Activated CD4-positive, CD25-positive, alpha-beta regulatory T cell treated with anti-CD3 and anti-CD28 coated beads, Interleukin-2, amount 50 U/mL, for 16 hours (primary cell): ENCODE measurements at places on chromosomes 3 and 15.

- DNase-seq = no peak
Observed at GRCh38 chr3:187593451-187593850, 76.7 kb downstream of the SST start.

GRCh38 chr3:125024817-125025216 lies 31.0 kb downstream of the HEG1 start:
- DNase-seq = no peak

DNA sequence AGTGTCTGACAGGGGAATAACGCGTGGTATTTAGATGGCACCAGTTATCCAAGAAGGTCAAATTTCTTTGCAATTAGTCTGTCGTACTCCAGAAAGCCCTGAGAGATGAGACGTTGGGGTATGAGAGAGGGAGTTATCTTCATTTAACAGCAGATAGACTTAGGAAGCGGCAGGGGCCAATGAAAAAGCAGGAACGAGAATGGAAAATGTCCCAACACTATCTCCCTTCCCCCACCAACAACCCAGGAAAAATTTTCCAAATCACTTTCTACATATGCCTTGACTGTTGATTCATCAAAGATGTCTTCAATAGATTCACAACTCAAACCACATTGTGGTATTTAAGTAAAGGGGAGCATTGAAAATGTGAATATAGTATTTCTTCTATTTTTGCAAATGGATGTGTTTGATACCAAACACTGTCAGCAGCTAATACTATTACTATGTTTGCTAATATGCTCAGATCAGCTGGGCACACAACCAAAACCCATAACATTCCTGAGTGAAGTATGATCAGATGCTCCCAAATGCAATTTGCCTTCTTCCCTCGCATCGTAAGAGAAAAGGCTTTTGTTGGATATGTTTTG lies 13.3 kb upstream of the GREM1 start:
- DNase-seq = no peak

DNA sequence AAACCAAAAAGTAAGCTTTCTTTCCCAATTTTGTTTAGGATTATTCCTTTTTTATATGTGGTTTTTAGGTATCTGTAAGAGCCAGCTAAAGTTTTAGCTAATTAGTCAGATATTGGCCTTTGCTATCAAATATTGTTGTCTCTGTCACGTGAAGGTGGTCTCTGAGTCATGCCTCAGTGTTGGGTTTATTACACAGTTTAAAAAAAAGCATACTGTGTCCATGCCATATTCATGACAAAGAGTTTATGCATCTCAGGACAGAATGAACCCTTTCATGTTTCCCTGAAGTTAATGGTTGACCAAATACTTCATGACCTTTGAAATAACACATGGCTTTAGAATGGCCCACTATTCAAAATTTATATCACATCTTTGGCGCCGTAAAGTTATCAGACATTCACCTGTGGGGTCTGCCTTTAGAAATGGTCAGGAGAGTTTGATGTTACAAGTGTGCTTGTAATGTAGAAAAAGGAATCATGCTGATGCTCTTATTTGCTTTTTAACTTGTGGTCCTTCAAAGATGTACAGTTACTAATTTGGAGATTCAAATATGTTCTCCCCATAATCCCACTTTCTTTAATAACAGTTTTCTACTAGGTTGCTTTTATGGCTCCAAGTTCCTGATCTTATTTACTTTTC lies 101.5 kb downstream of the MYRIP start:
- DNase-seq = no peak

GRCh38 chr3:58577269-58577821 lies at the start of gene FAM107A:
Gene FAM107A, minus strand, starts transcription at chr3:58577391. Its CDS starts 7,531 bp downstream, at chr3:58569860.
- no peak for DNase-seq

DNA sequence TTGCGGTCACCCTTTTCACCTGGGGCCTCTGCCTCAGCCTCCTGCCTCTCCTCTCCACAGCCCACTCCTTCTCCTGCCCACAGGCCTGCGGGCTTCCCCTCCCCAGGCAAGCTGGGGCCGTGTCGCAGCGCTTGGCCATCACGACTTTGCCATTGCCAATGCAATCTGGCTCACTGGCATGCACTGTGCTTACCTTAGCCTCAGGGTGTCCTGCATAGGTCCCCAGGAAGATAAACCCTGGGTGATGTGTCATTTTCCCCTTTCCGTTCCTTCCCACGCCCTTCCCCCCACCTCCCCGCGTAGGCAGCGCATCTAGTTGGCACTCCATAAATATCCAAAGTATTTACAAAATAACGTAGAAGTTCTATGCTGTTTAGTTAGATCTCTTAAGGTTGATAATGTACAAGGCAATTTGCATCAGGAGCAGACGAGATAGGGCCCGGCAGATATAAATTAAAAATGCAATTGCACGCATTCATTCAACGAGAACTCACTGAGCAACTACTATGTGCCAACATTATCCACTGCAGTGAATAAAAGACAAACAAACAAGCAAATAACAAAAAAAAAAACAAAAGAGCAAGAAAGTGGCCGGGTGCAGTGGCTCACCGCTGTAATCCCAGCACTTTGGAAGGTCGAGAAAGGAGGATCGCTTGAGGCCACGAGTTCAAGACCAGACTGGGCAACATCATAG lies 973 bp upstream of the COPG1 start:
- no peak for DNase-seq

- no peak for DNase-seq
Observed at GRCh38 chr3:127750226-127751031, 71.9 kb downstream of the MGLL start.

DNA sequence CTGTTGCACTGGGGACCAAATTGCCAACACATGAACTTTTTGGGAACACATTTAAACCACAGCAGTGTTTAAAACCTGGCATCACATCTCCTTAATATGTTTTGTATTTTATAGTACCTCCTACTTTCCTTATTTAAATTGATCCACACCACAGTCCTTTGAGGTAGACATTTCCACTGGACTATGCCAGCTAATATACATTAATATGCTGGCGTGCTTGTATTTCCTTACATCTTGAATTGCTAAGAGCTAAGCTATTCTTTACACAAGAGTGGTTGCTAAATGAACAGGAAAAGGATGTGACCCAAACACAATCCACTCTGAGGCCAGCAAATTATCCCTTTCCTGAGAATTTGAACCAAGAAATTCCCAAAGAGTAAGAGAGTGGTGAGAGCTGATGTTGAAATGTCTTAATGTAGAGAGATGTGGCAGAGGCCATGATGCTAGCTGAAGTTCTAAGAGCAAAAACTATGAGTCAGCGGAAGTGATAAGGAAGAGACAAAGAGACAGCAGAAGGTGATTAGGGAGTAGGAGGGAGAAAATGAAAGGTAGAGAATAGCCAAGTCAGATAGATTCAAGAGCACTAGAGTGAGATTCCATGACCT lies 131.2 kb downstream of the CD47 start:
- DNase-seq = no peak

DNA sequence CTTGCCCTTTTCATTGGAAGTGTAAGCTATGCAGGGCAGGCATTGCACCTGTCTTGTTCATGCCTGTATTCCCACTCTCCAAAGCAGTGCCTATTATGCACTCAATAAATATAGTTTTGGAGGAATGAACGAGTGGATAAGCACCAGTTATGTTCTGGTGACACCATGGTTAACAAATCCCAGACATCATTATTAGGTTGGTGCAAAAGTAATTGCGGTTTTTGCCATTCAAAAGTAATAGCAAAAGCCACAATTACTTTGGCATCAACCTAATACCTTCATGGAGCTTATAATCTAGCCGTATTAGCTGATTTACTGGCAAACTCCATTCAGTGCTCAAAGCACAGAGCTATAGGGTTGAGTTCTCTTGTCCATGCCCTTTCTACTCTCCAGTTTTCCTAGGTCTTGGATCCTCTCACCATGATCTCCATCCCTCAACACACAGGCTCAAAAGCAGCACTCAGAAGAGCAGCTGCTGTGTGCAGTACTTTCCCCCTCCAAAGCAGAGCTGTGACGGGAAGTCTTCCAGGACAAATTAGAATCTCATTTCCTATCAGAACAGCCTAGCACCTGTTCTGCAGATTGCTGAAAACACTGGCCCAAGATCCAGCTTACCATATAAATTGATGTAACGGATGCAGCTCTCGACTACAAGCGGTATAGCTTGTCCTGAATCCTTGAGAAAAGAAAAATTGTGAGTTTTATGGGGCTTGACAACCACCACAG lies 63.2 kb upstream of the RAD18 start:
- DNase-seq = no peak

- DNase-seq = no peak
Observed at GRCh38 chr15:49675041-49675440, 54.2 kb downstream of the DTWD1 start.

GRCh38 chr15:77387365-77388105 lies 32.4 kb downstream of the PEAK1 start:
- no peak for DNase-seq

- no peak for DNase-seq
Observed at GRCh38 chr3:143832433-143832832, 15.8 kb downstream of the SLC9A9 start.

DNA sequence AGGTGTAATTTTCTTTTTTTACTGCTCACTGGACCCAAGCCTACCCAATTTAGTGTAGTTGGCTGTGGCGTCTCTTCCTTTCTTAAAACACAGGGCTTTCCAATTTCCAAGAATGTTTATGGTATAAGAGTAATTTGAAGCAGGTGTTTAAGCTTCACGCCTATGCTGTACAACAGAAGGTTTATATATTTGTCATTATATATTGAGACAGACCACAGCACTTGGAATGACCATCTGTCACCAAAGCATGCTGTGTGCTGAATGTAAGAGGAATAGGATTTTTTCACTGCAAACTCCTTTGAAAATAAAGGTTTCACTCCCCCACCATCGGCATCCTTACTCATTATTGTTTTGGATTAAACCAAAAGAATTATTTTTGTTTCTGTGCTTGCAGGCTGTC lies 325.7 kb downstream of the OTOL1 start:
- DNase-seq = no peak

DNA sequence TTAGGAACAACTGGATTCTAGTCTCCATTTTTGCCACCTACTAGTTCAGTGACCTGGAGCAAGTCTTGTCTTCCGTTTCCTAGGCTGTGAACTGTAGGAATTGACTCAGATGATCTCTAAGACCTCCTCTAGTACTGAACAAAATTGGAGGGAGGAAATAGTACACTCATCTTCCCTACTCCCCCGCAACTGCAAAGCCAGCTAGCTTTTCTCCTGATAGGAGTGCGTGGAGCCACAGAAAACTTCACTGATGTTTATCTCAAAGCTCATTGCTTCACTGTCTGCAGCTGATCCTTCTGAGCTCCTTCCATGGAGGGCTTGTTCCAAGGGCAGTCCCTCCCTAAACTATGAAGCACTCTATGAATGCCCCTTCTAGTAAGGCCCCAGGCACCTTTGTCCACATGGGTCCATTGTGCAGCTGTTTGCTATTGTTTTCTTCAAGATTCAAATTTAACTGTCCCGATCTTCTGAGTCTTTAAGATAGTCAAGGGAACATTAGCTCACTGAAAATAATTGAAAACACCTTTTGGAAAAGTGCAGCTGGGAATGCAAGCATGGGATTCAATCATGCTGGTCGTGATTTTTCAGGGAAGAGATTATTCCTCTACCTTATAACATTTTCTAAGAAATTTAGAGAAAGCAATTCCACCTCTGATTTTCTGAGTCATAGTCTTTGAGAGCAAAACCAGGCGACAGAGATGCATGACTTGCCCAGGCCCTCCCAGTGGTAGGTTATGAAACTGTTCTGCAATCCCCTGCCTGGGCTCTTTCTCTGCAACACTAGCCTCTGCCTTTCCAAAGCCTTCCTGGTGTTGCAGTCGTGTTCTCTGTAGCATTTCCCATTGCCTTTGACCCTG lies 24.3 kb downstream of the FILIP1L start:
- no peak for DNase-seq

DNA sequence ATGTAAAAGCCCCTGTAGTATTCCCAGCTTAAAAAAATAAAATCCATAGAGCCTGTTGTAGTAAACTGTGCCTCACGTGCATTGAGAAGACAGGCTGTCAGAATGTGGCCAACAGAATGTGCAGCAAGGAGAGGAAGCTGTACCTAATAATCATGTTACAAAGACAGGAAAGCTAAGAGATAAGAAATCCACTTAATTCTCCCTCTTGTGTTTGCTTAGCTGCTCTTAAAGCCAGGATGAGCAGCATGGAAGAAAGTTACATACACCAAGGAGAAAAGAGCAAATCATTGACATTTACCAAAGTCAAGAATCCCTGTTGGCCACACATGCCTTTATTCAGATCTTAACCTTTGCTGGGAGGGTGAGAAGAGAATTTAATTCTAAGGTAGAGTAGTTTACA lies 85.9 kb downstream of the TNIK start:
- no peak for DNase-seq

GRCh38 chr3:45932112-45932511 lies 11.2 kb upstream of the CXCR6 start:
- no peak for DNase-seq

DNA sequence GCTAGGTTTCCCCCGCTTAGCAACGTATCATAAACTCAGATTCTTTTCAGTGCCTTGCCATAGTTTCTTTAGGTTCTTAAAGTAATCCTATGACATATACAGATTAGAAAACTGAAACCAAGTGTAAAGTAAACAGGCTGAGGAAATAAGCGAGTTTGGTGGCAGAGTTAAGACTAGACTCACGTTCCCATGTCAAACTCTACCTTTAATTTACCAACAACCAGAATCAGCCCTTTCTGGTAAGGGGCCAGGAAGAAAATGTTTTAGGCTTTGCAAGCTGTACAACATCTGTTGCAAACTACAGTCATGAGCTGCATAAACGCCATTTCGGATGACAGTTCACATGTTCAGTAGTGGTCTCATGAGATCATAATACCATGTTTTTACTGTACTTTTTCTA lies 128.0 kb upstream of the PRICKLE2 start:
- DNase-seq = no peak

DNA sequence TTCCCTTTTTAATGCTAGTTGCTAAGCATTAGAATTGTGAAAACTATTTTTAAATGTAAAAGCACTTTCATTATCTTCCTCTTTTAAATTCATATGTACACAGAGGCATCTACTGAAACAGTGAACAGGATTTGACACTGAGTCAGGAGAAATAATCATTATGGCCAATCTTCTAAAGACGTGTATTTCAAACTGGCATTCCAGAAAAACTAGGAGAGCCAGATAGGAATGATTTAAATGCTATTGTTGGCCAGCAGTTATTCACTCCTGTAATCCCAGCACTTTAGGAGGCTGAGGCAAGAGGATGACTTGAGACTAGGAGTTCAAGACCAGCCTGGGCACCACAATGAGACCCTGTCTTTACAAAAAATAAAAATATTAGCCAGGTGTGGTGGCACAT lies 67.6 kb upstream of the RAP2B start:
- DNase-seq = no peak

GRCh38 chr15:101702077-101702476 lies 22.2 kb downstream of the TARS3 start:
- no peak for DNase-seq

- DNase-seq = no peak
Observed at GRCh38 chr15:53378096-53378800, 381.2 kb downstream of the WDR72 start.

GRCh38 chr3:160977773-160978172 lies 127.4 kb downstream of the B3GALNT1 start:
- no peak for DNase-seq

GRCh38 chr3:144429719-144430121 lies 458.1 kb downstream of the DIPK2A start:
- DNase-seq = no peak

DNA sequence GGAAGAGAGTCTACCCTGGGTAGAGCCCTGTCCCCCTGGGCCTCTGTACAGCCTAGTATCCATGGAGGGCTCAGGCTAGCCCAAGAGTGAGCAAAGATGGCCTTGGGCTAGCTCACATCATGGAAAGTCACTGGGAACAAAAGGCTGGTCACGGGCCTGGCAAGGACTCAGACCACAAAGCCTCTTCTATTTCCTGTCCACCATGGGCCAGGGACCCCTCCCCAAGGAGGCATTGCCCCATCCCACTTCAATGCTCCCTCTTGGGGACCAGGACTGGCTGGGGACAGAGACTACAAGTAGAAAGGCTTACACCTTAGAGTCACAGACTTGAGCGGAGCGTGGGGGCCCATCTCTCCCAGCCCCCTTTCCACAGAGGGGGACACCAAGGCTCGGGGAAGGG lies 16.9 kb downstream of the DUSP7 start:
- no peak for DNase-seq
